NCI-H526 treated with DMSO at 0.1 percent for 48 hours (cell line): ENCODE measurements at places on chromosomes 3 and 15.

GRCh38 chr3:117435506-117435905 is 725.9 kb downstream of the TUSC7 start:
- DNase-seq: no peak

DNA sequence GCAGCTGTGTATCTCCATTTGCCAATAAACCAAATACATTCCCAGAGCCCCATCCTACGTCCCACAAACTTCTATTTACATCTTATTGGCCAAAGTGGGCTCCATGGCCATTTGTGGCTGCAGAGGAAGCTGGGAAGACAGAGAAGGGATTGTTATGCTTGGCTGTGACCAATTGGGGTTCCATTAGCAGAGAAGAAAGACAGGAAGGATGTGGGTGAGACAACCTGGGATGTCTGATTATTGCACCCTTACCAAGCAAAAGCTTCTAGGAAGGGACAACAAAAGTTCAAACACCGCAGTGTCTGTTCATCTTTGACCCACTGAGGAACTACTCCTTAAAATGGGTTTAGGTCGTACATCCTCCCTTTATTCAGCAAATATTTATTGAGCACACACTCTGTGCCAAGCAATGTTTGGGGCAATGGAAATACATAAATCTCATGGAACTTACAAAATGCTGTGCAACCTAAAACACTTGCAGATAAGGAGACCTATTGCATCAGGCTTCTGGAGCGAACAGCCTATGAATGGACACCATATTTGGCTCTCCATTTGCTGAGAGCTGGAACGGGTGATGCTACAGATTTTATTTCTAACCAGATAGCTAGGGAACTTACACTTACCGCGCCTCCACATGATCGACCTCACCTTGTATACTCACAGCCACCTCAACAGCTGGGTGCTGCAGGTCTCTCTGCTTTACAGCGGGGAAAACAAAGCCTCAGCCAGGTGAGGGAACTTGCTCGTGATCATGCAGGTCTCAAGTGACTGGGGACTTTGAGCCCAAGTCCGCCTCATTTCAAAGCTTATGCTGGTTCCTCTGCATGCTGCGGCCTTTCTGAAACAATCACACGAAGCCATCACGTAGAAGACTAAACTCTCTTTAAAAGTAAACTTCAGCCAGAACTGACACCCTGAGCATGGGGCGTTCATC is 21.4 kb upstream of the NR2E3 start:
- no peak for DNase-seq

DNA sequence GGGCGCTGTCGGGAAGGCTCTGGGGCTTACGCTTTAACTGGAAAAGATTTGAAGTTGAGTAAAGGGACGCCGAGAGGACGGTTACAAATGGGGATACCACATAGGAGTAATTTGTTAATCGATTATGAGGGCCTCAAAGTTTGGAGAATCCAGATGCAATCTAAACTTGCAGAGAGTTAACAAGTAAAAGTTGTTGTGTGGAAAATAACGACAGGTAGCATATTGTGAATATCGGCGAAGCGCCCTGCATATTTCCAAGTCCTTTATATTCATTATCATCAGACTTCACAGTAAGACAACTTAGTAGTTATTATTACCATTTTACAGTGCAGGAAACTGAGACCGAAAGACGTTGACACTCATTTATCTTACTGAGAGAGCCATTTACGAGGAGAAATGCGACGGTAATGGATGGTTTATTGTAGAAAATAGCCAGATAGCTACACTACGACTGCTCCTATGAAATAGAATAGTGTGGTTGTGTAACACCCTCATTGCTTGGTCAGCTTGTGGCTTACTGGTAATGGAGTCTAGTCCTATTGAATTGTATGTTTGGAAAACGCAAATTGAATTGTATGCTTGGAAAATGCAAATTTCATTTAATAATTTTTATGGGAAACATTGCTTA is 700 bp downstream of the MKRN2 start:
- peak; percentile 14 for DNase-seq

DNA sequence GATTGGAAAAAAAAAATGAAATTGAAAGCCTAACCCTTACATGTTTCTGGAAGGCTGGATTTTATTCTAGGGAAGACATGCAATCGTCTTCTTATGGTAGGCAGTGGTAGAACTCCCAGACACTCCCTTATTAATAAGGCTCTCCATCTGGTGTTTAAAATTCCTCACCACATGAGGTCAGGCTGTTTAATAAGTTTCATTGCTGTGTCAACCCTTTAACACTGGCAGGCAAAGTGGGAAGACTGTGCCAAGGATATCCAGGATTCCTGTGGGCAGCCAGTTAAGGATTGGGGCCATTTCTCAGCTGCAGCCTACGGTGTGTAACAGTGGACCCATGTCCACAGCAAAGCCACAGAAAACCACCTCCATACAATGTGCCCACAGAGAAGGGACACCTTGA is 225.5 kb upstream of the CHRM5 start:
- no peak for DNase-seq

DNA sequence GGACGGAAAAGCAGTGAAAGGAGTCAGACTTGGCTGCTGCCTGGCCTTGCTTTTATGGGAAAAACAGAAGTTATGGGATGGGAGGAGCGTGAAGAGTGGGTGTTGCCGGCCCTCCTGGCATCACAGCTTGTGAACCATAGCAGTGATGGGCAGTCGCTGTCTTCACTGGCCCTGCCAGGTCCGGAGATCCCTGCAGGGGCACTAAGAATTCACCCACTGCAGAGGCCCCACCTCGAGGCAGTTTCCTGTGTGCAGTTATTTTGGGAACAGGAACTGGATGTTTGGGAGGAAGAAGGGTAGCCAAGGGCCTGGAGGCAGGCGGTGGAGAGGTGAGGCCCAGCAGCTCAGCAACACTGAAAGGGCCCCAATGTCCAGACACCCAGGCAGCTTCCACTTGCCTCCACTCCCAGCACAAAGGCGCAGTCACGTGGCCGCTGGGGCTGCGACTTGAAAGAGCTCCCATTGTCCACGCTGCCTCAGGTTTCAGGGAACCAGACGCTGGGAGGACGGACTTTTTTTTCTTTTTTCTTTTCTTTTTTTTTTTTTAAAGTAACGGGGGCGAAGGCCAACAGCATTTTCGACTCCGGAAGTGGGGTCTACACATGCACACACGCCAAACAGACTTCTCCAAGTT is 255.6 kb downstream of the ZNF621 start:
- no peak for DNase-seq

- no peak for DNase-seq
These were observed 7.2 kb downstream of the RCN2 start for GRCh38 chr15:76938752-76939151.

- no peak for DNase-seq
These were observed 14.3 kb downstream of the PARP14 start for GRCh38 chr3:122694966-122695365.

GRCh38 chr3:153159771-153160397 is 2.1 kb upstream of the RAP2B start:
- DNase-seq: no peak

- DNase-seq: no peak
These were observed 479.9 kb downstream of the OCA2 start for GRCh38 chr15:27619204-27619603.

DNA sequence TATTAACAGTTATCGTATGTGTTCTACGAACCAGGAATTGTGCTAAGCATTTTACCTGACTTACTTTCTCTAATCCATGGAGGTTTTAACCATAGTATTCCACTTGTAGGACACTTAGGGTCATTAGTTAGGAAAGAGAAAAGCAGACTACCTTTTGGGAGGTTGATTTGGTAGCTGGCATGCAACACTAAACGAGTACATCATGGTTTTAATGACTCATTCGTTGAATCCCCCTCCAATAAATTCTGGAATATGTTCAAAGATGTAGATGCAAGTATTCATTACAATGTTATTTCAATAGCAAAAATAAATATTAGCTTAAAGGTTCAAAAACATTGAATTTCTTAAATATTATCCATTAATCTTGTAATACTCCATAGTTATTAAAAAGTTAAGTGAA is 162.5 kb downstream of the FMN1 start:
- no peak for DNase-seq

- no peak for DNase-seq
These were observed 57.6 kb upstream of the ABHD10 start for GRCh38 chr3:111921181-111921580.

GRCh38 chr3:185081521-185081920 is 71.3 kb downstream of the C3orf70 start:
- DNase-seq: no peak
